ENCODE measurements at places on chromosomes 16 and 17.

DNA sequence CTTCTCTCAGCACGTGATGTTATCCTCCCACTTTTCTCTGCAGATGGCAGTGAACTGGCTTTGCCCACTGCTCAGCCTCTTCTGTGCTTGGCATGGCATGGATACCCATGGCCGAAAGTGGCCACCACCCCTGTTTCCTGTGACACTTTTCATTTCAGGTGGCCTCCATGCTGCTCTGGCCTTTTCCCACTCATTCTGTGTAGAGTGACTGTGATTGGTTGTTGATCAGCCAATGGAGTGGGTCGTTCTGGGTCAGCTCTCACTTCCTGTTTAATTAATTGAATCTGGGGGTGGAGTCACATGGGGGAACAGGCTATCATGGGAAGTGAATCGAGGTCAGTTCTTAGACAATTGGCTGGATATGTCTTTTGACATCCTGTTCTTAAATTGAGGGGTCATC, 350.1 kb upstream of the EEF2KMT start:
- DNase-seq, result no peak

- no peak for DNase-seq
Measured at GRCh38 chr17:46151762-46152161, 41.5 kb downstream of the KANSL1 start.

GRCh38 chr17:7294614-7295153, at the start of gene YBX2:
TSS of gene YBX2 (minus strand) at chr17:7294639. CDS start at chr17:7294500, 139 bp downstream.
- peak; percentile 42 for DNase-seq

DNA sequence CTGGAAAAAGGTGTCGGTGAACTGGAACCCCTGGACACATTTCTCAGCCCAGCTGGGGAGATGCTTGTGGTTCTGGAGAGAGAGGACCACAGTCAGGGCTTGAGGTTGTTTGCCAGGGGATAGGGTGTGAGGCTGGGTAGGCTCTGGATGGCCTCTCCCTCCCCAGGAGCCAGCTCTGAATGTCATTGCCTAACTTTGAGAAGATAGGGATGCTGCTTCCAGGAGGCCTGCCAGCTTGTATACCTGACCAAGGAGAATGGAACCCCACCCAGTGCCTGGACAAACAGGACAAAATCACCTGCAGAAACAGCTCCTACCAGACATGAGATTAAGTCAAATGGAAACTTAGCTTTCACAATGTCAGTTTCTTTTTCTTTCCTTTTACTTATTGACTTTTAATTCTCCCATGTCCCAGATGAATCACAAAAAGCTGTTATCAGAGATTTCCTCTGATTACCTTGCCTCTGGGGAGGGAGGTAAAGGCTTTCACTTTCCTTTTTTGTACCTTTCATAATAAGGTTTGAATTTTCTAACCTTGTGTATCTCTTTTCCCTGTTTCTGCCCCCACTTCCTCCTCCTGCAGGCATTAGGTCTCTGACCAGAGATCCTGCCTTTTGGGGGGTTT, 29.8 kb upstream of the PLLP start:
- no peak for DNase-seq

DNA sequence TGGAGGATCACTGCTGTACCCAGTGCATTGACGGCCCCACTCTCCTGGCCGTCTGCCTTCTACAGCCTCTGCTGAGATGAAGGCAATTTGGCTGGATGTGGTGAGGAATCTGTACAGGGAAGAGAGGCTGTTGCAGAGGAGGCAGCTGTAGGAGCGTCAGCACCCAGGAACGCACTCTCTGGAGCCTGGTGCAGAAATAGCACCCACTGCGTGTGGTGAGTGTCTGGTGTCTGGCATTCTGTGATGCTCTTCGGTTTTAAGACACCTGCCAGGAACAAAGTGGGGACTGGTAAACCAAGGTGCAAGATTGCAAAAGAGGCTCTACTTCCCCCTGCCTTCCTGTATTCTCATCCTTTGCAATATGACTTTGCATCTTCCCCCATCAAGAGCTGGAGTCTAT, 187.5 kb upstream of the SDK2 start:
- no peak for DNase-seq

DNA sequence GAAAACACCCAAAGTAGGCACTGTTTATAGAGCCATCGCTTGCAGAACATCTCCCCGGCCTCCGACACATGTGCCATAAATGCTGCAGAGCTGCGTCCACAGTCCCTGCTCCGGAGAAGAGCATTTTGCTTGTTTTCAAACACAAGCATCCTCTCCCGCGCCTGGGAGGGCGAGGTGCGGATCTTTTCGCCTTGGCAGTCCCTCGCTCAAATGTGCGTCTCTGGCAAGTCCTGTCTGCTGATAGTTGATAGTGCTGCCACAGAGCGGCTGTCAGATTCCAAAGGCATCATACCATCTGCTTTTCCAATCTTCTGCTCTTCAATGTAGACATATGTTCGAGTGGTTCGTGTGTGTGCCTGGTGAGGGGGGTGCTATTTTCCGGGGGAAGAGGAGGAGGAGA, 603.7 kb downstream of the MAF start:
- no peak for DNase-seq

- no peak for DNase-seq
Measured at GRCh38 chr16:78583441-78583840, 484.0 kb downstream of the WWOX start.

- DNase-seq, result peak; percentile 20
Measured at GRCh38 chr17:18033442-18034099, 5.4 kb downstream of the ATPAF2 start.
